ENCODE measurements at places on chromosomes 3 and 15.

GRCh38 chr15:46786590-46787285 is 930.6 kb upstream of the SEMA6D start:
- no peak for DNase-seq

DNA sequence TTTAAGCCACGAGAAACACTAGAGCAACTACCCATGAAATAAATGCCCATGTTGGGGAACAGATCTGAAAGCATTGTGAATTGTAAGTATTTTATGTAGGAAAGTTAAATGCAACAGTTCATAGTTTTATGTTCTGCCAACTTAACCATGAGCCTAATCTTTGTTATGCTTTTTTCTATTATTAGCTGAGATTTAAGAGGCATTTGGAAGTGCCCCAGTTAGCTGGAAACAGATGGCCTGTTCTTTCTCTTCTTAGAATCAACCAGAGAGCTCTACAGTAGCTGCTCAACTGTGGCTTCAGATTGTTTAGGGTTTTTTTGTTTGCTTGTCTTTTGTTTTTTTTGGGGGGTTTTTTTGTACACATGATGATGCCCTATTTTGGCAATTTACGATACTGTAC is 284.4 kb downstream of the KCNH8 start:
- DNase-seq, result no peak

GRCh38 chr15:88388686-88389085 is 78.5 kb downstream of the MRPL46 start:
- DNase-seq, result no peak

DNA sequence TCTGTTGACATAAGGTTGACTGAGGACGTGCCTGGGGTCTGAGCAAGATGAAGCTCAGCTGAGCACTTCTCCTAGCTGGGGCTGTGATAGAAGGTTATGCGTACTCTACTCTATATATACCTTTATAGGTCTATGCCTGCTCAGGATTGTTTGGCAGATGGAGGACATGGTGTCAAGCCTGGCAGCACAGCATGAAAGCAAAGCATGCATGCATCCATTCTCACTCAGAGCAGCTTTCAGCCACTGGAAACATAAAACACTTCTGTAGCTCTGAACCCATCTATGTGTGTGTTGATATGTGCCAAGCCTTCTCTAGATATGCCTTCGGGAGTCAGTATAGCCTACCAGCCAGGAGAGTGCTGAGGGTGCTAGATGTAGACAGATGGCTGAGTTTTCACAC is 142.3 kb upstream of the NUDT16 start:
- DNase-seq, result no peak

DNA sequence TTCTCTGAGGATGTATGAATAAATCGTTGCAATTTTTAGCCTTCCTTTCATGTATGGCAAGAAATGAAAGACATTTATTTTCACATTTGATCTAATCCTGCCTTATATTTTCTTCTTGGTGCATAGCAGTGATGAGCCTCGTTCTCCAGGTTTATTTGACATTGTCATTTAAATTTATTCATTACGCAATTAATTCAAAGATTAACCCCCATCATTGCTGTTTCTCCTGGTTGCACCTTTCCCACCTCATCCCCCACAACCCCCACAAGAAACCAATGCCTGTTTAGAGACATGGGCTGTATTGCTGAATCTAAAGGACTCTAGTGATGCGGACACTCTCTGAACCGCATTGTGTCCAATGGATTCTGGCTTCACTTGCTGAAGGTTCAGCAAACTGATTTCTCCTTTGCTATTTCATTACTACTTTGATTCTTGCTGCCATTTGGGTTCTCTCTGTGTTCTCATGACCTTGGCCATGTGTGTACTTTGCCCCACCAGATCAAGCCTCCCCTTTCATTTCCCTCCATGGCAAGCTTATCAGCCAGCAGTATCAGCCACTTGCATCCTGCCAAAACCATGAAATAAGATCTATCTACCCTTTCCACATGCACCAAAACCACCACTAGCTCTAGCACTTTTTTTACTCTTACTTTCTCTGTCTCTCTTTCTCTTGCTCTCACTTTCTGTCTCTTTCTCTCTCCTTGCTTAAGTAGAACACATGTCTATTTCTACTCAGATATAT is 382.7 kb downstream of the GBE1 start:
- no peak for DNase-seq

DNA sequence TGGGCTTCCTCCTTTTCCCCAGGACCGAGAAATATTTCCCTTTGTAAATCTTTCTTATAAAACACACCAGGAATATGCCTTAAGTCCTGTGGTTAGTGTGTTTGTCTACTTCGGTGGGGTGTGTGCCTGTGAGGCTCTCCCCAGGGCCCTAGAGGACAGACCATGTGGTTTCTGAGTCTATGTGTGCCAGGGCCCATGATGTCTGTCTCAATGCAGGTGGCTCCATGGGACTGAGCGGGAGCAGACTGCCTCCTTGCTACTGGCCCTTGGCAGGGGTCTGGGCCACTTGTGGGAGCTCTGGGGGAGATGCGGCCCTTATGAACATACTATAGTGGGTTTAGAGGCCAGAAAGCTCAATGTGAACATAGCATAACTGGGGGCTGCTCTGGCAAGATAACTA is 37.6 kb downstream of the SCN5A start:
- DNase-seq, result no peak

DNA sequence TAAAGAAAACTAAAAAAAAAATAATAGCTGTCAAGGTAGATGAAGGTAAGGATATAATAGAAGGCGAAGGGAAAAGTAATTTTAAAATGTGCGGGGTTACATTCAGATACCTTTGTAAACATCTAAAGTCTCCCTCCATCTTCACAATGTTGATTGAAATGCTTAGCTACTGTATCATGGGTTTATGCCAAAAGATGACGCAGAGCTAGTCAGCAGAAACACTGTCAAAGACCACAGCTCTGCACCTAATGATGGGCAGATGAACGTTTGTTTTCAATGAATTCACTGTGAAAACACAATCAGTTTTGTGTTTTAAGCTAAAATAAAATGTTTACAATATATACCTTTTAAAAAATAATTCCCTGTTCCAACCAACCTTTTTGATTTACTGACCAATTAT is 61.2 kb downstream of the RFTN1 start:
- DNase-seq, result no peak

DNA sequence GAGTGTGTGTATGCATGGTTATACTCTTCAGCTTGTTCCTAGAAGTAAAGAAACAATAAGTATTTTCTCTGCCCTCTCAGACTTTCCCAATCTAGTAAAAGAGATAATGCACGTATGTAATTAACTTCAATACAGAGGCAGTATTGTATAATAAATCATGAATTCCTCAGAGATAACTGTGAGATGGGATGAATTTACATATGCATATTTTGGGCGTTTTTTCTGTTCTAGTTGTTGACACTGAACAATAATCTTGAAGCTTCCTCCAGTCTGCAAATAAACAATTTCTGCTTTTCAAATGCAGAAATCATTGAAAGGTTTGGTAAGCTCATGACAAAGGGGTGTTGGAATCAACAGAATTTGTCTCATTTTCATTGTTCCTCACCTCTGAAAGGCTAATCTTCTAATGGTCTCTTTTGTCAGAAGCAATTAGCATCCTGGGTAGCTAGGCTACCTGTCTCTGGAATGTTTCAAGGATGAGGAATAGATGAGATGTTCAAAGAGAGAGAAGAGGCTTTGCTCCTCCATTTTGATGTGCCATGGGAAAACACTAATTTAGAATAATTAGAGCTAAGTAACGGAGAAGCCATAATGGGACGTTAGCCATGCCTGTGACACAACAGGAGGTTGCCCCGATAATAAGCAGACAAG is 43.3 kb upstream of the SIAH2 start:
- DNase-seq, result no peak

DNA sequence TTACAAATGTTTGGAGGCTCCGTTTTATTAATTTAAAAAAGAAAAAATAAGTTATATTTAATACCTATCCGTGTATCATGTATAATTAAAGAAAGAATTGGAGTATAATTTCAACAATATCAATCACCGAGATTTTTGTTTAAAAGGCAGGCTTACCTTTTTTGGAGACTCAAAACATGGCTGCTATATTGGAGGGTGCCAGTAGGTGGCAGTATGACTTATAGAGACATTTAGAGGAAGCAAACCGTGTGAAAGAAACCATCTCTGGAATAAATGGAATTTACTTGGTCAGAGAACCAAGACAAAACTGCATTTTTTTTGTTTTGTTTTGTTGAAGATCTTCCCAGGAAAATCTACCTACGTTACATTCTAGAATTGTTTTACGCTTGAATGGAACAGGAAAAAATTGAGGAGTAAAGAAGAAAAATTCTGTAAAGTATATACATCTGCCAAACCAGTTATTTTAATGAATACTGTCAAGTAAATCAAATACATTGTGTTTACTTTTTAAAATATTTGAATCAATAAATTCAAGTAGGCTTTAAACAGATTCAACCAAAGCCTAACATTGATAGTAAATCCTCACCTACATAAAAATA is 802.6 kb upstream of the ALCAM start:
- DNase-seq, result no peak

- no peak for DNase-seq
Observed at GRCh38 chr3:193145248-193145647, 95.8 kb upstream of the PLAAT1 start.

- no peak for DNase-seq
Observed at GRCh38 chr3:62939707-62940106, 64.5 kb upstream of the CADPS start.

- DNase-seq, result no peak
Observed at GRCh38 chr3:64475037-64475436, 212.8 kb downstream of the ADAMTS9 start.

GRCh38 chr3:29333576-29333975 is 52.7 kb downstream of the RBMS3 start:
- DNase-seq, result no peak

- DNase-seq, result no peak
Observed at GRCh38 chr3:55611121-55611520, 124.0 kb upstream of the WNT5A start.

DNA sequence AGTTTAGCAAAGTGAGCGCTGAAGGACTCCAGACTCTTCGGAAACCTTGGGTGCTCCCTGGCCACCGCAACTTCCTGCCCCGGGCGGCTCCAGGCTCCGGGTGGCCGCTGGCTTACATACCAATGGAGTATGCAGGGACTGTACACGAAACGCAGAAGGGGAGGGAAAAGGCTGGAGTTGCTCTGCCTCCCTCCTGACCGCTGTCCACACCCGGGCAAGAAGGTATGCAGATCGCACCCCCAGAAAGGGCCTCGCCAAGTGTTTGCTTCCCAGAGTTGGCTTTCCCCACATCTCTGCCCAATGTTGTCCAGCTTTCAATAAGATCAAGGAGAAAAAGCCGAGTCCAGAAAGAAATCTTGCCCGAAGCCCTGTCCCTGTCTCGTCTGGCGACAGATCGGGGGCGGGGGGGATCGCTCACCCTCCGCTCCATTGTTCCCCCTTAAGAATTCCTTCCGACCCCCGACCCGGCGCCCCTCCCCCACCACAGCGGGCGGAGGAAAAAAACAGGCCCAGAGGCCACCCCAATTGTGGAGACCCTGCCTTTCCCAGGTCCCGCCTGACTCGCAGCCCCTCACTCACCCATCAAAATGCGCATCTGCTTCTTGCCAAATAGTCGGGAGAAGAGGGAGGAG is 533 bp downstream of the ARF4 start:
- no peak for DNase-seq

DNA sequence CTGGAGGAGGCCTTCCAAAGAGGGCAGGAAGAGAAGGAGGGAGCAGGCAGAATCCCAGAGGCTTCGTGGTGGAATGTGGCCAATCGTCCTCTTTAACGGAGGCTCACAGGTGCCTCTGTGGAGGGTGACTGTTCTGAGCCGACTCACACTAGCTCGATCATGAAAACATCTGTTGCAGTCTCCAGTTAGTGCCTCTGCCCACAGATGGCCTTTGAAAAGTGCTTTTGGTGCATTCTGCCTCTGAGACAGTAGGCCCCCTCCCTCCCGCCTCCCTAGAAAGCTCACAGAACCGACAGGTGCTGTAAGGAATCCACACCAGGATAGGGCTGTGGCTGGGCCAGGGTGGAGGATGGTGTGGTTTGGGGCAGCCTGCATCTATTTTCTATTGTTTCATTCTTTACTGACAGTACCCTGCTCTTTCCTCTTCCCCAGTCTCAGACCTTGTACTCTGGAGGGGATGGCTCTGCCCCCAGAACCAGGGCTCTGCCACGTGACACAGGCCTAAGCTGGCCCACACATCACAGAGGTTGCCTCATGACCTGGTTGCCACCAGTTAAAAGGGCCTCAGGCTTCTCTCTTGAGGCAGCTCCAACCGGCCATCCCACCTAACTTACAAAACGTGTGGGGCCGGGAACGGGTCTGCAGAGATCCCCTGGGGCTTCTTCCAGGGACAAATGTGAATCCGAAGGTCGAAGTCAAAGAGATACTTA is 27.2 kb upstream of the PIGZ start:
- no peak for DNase-seq
